SHP77 treated with DMSO at 0.1 percent for 48 hours (cell line): ENCODE measurements at places on chromosomes 11 and 22.

DNA sequence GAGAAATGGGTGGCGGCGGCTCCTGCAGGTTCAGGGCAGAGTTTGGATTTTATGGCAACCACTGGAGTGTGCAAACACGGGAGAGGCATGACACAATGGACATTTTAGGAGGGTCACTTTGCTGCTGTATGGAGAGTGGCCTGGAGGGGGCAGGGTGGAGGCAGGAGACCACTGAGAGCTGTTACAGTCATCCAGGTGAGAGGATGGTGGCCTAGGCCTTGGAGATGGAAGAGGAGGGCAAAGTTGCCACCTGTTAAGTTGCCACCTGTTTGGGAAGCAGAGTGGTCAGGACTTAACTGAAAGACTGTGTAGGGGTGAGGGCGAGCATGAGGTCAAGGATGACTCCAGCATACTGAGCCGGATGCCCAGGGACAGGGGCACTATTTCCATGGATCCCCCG, 2.3 kb upstream of the RAD9A start:
- peak; percentile 27 for DNase-seq

- DNase-seq, result no peak
Observed at GRCh38 chr11:19604679-19605375, 107.8 kb upstream of the NAV2 start.

GRCh38 chr11:67795746-67796145, 121.3 kb upstream of the ALDH3B2 start:
- DNase-seq, result no peak

- no peak for DNase-seq
Observed at GRCh38 chr11:70771099-70771885, 373.0 kb downstream of the CTTN start.

GRCh38 chr11:109076870-109077269, 345.1 kb upstream of the C11orf87 start:
- DNase-seq, result no peak

GRCh38 chr11:109552376-109552775, 130.4 kb downstream of the C11orf87 start:
- DNase-seq, result no peak

DNA sequence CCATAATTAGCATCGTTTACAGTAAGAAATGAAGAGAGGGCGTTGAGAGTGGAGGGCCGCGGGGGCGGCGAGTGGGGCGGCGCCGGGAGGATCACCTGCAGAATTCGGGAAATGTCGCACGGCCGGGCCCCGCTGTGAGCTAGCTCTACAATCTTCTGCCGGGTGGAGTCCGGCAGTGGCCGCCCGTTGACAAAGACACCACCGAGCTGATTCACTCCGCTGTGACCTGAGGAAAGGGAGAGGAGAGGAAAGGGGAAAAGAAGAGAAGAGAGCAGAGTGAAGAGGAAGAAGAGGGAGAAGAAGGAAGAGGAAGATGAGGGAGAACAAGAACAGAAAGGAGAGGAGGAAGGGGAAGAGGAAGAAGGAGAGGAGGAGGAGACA, 8.5 kb downstream of the PAX6 start:
- no peak for DNase-seq

GRCh38 chr11:110525883-110526282, 96.1 kb downstream of the FDX1 start:
- DNase-seq, result no peak

DNA sequence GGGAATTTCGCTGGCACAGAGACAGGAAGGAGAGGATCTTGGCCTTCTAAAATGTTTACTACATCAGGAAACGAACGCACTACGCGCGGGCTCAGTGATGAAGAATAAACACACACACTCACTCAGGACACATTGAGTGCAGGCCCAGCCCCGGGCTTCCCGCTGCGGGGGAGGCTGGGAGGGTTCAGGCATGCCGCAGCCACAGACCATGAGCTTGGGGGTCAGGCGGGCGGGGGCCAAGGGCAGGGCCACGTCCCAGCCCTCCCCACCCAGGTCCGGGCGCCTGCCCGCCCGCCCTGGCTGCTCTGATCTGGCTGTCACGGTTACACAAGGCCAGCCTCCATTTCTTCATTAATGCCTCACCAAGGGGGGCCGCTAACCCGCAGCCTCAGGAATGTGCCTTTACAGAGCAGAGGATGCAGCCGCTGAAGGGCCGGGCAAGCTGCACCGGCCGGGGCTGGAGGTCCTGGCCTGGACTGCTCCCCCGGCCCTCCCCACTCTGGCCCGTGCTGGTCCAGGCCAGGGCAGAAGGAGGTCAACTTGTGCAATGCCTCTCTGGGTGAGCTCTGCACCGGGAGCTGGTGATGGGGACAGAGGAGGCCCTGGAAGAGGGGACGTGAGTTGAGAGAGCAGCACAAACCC, 41.7 kb downstream of the IGF2 start:
- DNase-seq, result no peak

DNA sequence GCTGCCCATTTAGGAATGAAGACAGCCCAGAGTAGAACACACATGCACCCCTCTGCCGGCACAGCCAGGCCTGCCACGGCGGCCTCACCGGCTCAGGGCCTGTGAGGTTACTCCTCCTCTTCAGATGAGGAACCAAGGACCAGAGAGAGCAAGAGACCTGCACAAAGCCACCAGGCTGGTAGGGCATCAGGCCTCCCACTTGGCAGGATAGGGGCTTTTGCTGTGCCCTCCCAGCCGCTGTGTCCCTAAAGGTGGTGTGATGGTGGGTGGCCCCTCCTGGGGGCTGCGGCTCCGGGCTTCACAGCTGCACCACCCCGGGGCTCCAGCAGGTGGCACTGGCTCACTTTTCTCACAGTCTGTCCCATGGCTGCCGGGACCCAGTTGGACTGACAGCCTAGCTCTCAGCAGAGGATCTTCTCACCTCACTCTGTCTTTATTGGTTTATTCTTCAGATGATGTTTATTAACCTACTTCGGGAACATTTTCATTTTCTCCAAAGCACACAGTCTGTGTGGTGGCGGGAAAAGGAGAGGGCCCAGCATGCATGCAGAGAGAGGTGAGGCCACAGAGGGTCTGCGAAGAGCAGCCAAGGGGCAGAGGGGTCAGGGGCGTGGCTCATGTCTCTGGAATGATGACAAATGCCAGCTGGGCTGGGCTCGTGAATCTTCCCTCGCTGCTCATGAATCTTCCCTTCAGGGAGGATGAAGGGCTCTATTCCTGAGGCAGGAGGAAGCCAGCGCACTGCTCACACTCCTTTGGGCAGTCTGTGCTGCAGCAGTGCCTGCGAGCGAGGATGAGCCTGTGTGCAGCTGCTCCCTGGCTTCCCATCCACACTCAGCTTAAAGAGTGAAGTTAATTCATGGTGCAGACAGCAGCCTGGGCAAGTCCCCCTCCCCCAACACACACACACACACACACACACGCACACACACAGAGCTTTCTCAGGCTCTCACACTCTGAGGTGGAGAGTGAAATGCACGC, 101.1 kb upstream of the PITPNB start:
- peak; percentile 55 for DNase-seq

DNA sequence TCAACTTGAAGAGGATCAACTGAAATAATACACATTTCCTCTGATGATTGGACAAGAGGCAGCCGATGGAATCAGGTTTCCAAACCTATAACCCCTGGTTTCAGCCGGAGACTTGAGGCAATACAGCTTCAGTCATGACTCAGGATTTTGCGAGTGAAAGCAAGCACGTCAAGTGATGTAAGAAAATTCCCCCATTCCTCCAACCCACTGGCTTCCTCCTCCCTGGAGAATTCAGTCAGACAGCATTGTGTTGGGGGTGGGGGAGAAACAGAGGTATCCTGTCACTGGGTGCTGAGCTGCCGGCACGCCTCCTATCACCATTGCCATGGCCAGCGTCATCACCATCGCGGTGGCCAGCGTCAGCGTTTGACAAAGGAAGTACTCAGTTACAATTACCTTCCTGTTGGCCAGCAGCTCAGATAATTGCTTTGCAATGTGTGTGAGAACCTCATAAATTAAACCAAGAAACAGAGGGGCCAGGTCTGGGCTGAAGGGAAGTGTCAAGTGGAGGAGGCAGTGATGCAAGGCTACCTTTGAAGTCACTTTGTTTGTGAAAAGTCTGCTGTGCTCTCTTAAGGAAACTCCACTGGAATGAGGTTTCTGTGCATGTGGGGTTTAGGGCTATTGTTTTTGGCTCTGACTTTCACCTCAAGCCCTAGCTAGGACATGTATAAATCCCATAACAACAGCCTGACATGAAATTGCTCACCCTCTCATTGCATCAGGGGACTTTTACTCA, 50.2 kb downstream of the LIF start:
- DNase-seq, result peak; percentile 100

DNA sequence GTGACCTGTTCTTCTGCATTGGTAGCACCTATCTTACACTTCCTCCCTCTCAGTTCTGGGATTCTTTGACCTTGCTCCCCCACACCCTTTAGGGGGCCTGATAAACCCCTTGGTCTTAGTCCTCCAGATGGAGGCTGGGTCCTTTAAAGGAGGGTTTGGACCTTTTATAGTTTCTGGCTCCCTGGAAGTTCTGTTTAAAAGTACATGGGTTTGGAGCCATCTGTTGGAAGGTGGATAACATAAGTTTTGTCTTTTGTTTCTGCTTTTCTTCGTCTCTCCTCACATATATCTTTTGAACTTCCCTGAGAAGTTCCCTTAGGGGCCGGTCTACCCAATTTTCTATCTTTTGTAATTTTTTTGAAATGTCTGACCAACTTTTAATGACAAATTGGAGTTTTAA, 17.9 kb upstream of the HYLS1 start:
- DNase-seq, result no peak

GRCh38 chr11:118206391-118207031, 18.3 kb downstream of the JAML start:
- no peak for DNase-seq

GRCh38 chr22:31137721-31138120, 2.6 kb downstream of the PLA2G3 start:
- no peak for DNase-seq

DNA sequence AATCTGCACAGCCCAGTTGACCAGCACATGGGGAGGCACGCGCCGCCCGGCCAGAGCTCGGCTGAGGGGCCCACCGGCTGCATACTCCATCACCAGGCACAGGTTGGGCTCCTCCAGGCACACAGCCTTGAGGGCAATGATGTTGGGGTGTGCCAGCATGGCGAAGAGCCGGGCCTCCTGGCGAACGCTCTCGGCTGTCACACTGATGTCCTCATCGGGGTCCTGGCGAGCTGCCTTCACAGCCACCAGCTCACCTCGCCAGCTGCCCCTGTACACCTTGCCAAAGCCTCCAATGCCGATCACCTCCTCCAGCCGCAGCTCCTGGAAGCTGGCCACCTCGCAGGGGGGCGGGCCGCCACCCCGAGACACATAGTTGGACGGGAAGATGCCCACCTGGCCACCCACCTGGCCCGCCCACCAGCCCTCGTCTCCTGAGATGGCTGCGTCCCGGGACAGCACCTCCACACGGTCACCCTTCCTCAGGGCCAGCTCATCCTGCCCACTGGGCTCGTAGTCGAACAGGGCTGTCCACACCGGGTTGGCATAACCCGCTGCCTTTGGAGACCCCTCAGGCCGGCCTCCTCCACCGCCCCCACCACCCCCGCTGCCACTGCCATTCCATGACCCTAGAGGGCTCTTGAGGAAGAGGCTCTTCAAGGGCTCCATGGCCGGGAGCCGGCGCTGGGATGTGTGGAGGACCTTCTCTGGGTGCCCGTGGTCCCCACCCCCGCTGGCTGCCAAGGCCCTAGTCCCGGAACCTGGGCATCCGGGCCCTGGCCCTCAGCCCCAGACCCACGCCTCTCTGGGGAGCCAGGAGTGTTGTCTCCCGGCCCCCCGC, 711 bp downstream of the MAP3K11 start:
- DNase-seq, result no peak

GRCh38 chr11:86184728-86185380, 59.7 kb upstream of the EED start:
- no peak for DNase-seq

DNA sequence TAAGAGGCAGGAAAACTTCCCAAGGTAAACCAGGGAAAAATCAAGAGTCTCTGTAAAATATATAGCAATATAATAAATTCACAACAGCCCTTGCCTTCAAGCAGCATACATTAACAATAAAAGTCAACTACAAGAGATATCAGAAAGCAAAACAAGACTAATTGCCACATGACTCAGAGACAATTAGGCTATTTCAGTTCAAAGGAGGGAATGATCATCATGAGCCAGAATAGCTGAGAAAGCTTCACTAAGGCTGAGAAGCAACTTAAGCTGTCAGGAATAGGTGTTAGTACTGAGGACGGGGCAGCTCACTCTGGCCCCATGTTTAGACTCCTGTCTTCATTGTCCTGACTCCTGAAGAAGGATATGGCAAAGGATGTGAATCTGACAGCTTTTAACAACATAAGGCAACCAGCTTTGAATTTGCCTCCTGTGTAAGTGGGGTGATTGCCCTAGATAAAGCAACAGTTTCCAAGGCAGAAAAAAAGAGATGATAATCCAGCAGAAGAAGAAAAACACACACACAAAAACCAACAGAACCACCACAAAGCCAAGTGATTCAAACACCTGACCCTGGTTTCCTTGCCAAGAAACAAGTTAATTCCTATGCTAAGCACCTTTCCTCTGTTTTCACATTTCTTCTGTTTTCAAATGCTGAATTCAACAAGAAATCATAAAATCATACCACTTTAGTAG, 60.8 kb downstream of the SIK3 start:
- DNase-seq, result no peak

DNA sequence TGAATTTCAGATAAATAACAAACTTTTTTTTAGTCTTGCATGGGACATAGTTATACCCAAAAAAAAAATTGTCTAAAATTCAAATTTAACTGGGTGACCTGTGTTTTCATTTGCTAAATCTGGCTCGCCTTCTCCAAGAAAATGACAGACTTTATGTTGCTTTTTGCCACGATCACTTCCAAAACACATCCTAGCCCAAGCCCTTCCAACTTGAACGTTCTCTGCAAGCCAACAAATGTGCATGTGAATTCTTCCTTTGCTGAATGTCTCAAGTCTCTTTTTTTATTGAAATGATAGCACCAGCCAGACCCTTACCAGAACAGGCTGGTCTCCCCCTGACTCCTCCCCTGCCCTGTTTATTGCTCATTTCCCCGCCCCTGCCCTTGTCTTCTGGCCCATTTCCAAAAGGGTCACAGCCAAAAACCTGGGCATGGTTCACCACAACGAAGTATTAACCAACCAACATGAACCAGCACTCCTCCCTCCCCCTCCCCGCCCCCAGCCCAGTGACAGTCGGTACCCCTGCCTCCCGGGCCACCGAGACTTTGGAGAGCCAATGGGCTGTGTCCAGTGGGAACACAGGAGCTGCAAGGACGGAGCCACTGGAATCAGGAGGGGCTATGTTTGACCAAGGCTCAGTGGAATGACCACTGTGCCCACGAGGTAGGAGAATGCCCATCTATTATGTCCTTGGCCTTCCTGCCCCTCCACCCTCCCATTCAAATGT, 63.2 kb downstream of the BTG4 start:
- no peak for DNase-seq

GRCh38 chr11:34267013-34267412, 90.8 kb downstream of the ABTB2 start:
- no peak for DNase-seq

DNA sequence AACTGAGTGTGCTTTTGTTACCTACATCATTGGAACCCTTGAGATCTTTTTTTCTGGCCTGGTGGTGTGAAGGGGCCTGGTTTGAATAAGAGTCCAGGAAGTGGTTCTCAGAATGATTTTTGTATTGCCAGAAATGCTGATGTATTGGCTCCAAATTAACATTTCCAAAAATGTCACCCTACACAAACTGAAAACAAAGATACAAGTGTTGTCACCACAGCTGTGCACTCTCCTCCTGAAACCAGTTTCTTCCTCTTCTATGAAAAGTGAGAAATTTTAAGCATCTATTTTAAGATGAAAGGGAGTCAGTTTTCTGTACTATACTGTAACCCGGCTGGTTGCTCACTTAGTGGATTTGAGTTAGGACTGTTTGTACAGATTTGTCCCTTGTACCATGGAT, 218.8 kb downstream of the PGR start:
- DNase-seq, result no peak

GRCh38 chr11:57095417-57095816, 86.3 kb upstream of the LRRC55 start:
- DNase-seq, result no peak
